Activated T-helper 2 cell treated with anti-CD3 and anti-CD28 coated beads, Interferon-gamma antibody, Interleukin-2, Interleukin-4, amounts not matched to agents 10 μg/mL and 5 μg/mL and 100 μg/mL, durations not matched to agents 14 hours and 24 hours and 36 hours (primary cell): ENCODE measurements at places on chromosomes 2 and 18.

- DNase-seq, result no peak
These were observed 24.2 kb downstream of the PLCL1 start for GRCh38 chr2:197828464-197829135.

- DNase-seq, result no peak
These were observed 131.0 kb downstream of the DPP4 start for GRCh38 chr2:161943011-161943410.

DNA sequence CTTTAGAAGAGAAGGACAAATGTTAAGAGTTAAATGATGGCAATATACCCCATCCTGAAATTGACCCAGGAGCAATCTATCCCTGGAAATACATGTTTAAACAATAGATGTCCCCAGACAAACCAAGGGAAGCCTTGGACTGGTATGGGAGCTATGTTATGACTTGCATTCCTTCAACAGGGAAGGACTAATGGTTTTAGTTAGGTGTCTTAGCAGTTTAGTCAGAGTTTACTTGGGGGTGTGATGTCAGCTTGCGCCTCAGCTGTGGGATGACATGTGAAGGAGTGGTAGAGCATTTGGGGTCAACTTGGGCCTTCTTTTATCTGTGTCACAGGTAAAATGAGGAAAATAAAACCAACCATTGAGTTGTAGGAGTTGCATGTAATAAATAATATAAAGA, 36.8 kb downstream of the SPC25 start:
- DNase-seq, result no peak

DNA sequence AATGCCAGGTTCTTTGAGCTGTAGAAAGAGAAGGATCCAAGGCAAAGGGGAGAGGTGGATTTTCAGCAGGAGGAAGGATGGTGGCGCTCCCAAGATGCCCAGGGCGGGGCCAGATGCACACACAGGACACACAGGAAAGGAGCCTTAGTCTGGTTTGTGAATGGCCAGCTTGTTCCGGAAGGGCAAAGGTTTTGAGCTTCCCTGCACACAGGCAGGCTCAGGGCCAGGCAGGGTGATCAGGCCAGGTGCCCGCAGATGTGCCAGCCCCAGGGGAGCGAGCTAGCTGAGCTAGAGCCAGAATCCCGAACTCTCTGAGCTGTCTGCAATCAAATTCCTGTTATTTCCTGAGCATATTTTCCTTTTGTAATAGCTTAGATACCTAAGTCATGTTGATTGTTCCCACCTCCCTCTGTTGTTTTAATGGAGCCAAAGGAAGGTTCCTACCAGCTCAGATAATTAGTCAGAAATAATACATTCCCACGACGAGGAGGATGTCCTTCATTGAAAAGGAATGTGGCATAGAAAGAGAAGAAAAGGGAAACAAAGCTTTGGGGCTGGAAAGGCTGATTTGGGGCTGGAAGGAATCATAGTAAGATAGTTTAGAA, 13.7 kb upstream of the OTOF start:
- no peak for DNase-seq

GRCh38 chr2:10407432-10407831, 40.7 kb downstream of the ODC1 start:
- DNase-seq, result no peak

- no peak for DNase-seq
These were observed 58.1 kb upstream of the TMEM182 start for GRCh38 chr2:102703748-102704147.

GRCh38 chr18:75635096-75635495, 207.6 kb upstream of the SMIM21 start:
- no peak for DNase-seq

GRCh38 chr18:1892191-1892590, 679.1 kb downstream of the METTL4 start:
- no peak for DNase-seq

- DNase-seq, result no peak
These were observed 38.3 kb upstream of the IL1R1 start for GRCh38 chr2:102103992-102104871.

GRCh38 chr2:110971811-110972210, 148.9 kb upstream of the BCL2L11 start:
- no peak for DNase-seq

DNA sequence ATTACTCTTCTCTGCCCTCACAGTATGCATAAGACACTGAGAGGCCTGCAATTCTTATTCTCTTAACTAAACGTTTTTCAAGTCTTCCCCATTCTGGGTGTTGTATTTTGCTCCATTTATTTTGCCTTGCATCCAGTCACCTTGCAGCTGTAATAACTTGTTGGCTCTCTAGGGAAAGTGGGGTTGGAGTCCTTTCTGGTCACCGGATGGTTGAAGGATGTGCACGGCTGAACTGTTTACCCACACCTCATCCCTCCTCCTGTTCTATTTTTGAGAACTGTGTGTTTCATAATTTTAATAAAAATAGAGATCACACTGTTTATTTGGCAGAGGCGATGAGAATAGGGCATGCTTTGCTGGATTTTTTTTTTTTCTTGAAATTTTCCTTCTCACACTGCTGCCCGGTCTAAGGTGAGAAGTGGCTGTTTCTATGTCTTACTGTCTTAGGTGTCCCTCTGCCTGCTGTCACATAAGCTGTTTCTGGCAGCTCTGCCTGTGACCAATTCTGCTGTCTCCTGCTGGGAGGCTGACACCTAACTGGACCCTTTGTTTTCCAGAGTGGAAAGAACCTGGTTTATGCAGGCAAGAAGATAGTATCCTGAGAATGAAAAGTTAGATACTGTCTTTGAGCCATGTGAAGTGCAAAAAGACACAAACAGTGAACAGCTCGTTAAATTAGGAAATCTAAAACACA, 342.6 kb downstream of the DPP10 start:
- DNase-seq, result no peak

DNA sequence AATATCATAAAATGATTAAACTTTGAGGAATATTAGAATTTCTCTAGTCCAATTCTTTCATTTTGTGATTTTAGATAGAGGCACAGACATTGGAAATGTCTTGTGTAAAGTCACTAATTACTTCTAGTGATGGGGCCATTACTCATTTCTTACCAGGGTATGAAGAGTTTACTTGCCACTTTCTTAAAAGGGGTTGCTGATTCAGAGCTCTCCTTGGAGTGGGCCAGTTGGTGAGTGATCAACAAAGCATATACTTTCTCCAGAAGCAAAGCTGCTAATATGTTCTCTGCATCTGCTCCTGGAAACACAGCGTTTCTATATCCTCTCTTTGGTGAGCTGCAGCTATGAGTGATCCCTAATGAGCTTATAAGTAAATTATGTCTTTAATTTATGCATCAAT, 408.9 kb upstream of the LRATD1 start:
- DNase-seq, result no peak

GRCh38 chr18:55781481-55781957, 193.5 kb upstream of the TCF4 start:
- DNase-seq, result no peak

DNA sequence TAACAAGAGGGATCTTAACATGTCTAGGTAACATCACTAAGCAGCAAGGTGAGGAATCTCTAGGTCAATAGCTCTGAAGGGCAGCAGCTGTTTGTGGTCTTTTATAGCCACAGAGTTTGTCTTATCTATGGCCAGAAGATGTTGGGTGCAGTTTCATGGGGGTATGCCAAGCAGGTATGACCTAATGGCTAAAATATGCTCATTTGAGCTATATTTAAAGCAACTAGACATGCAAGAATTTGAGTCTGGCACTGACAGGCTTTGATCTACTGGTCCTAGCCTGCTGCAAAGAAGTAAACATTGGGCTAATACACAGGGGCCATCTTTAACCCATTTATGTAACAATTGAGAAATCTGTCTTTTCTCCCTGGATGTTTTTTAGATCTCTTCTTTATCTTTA, 13.9 kb upstream of the UGP2 start:
- DNase-seq, result no peak

- no peak for DNase-seq
These were observed 128.0 kb upstream of the KCNJ3 start for GRCh38 chr2:154570501-154570900.

DNA sequence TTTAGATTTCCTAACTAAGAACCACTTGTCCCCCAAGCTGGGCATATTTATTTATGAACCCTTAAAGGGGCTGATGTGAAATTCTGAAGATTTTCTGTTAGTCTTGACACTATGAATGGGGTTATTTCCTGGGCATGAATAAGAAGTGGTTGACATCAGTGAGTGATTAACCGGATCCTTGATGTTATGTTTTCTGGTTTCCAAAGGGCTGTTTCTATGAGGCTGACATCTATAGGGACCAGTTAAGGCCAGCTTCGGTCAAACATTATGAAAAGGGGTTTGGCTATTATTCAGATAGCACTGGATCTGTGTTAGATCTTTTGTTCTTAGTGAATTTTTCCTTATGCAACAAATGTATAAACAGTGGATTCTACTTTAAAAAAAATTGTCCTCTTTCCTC, 443.7 kb upstream of the SPRED2 start:
- no peak for DNase-seq

GRCh38 chr2:191056228-191056627, 42.3 kb upstream of the STAT1 start:
- DNase-seq, result no peak

DNA sequence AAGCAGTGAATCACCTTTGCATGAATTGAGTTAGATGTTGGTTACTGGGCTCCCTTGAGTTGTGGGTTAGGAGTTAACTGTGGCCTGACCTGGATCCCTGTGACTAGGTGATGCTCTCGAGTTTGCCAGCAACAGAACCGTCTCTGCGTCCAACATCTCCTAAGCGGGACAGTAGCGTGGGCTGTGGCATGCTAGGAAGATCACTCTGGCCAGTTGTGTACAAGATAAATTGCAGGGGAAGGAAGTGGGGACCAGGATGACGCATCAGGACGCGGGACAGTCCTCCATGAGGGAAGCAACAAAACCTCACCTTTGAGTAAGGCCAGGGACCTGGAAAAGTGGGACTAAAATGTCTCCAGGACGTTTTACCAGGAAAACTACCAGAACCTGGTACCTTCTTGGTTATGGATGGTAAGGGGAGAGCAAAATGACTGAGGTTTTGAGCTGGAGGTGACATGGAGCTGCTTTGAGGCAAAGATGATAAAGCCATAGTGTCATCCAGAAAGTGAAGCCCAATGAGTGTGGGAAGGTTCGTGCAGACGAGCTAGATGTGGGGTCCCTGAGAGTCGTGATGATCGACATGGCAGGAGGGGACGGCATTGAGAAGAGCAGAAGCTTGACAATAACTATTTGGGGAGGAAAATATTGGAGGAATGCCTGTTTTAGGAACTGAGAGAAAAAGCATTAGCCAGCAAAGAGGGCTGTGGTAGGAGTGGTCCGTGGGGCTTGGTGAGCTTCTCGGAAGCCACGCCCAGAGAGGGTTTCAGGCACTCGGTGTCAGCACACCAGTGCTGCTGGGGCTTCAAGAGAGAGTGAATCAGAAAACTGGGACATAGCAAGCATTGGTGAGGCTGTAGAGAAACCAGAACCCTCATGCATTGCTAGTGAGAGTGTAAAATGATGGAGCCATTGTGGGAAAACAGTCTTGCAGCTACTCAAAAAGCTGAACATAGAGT, 95.1 kb downstream of the SMAD7 start:
- DNase-seq, result no peak

DNA sequence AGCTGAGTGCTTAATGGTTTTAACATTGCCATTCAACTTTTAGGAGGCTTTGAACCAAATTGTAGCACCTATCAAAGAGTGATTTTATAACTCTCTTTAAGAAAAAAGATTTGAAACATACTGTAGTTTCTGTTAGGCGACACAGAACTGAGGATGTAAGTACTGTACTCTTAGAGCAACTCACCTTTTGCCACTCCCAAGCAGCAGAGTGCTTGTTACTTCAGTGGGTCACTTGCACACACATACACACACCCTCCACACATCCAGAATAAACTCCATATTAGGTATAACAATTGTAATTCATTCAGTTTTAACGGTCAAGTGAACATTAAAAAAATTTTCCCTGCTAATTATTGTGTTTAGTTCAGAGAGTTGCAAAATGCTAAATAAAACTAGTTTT, 118.3 kb downstream of the CAMKMT start:
- DNase-seq, result no peak
